ENCODE measurements at places on chromosomes 2 and 18.

- DNase-seq = no peak
Measured at GRCh38 chr2:66021296-66021695, 413.6 kb upstream of the MEIS1 start.

- peak; percentile 91 for DNase-seq
Measured at GRCh38 chr2:11938196-11938595, 191.8 kb downstream of the LPIN1 start.

DNA sequence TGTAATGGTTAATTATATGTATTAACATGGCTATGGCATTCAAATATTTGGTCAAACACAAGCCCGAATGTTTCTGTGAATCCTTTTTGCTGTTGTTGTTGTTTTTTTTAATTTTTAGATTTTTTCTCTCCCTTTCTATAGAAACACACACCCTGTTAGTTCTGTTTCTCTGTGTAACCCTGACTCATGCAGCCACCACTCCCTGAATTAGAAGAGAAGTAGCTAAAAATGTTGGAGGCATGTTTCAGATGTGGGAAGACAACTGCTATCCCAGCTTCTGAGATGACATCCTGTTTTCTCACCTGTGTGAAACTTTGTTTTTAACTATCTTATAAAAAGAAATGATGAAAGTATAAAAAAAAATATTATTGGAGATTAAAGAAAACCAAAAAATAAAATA, 219.6 kb upstream of the RGPD4 start:
- no peak for DNase-seq

DNA sequence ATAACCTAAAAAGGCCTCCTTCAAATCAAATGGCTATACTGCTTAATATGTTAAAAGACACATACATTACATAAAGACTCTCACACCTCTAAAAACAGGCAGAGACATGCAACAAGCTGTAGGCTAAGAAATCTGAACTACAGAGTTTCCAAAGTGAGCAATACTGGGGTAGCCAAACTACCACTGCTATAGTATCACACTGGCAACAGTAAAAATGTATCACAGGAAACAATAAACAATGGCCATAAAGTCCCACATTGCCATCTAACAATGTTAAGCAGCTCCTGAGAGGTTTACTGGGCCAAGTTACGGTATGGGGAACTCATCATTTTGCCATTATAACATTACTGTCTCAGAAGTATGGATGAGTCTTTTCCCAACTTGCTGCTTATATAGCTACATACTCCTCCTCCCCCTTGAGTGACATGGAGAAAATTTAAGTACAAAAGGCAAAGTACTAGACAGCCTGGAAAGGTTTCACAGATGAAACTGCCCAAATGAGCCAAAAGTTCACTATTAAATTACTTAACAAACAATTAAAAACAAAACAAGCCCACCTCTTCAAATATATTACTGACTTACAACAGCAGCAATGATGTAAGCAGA, 50.3 kb downstream of the SS18 start:
- DNase-seq = peak; percentile 14

- DNase-seq = no peak
Measured at GRCh38 chr2:231185886-231186285, 12.5 kb upstream of the ARMC9 start.

GRCh38 chr2:35522450-35522849, 833.1 kb upstream of the CRIM1 start:
- DNase-seq = no peak

Data from fibroblast of pulmonary artery (primary cell).